ENCODE measurements at places on chromosomes 4 and X. TPM values are rescaled to one million over a fixed set of nuclear protein-coding genes. Genes with fewer than 3 reads are reported as not detected.

DNA sequence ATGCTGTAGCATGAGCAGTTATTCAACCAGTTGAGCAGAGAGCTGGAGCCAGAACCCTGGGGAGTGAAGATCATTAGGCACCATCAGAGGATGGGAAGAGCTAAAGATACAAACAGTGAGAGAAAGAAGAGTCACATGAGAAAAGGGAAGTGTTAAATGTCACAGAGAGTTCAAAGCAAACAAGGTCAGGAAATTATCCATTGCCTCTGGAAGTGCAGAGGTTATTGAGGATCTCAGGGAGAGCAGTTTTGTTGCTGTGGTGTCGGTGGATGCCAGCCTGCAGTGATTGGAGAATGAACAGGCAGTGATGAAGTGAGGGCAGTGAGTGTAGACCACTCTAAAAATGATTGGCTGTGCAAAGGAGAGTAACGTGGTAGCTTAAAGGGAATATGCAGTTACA, 17.7 kb downstream of the SPARCL1 start:
- no peaks in the 10 kb centered on the region for H3K36me3 ChIP-seq
- no peaks in the 10 kb centered on the region for H3K27me3 ChIP-seq
- no peak overlapping the region for H3K4me3 ChIP-seq
- DNase-seq = no peak

GRCh38 chr4:128061566-128062536, 739 bp downstream of the LARP1B start:
- DNase-seq = peak; percentile 58
- H3K27me3 ChIP-seq = no peaks in the 10 kb centered on the region
- peaks cover 17% of the 10 kb centered on the region for H3K4me1 ChIP-seq
- H3K36me3 ChIP-seq = no peaks in the 10 kb centered on the region
- peak overlapping the region; percentile 85 for H3K27ac ChIP-seq

- no peak overlapping the region for H3K4me3 ChIP-seq
- H3K27ac ChIP-seq = no peak overlapping the region
- H3K36me3 ChIP-seq = no peaks in the 10 kb centered on the region
- no peak for DNase-seq
- H3K27me3 ChIP-seq = no peaks in the 10 kb centered on the region
- H3K4me1 ChIP-seq = no peaks in the 10 kb centered on the region
These were observed 34.6 kb upstream of the MID1 start for GRCh38 chrX:10654960-10655359.

- H3K27ac ChIP-seq = no peak overlapping the region
- no peaks in the 10 kb centered on the region for H3K36me3 ChIP-seq
- H3K4me1 ChIP-seq = no peaks in the 10 kb centered on the region
- H3K27me3 ChIP-seq = no peaks in the 10 kb centered on the region
- DNase-seq = no peak
These were observed 81.8 kb upstream of the TRPC5 start for GRCh38 chrX:112164420-112164819.

- no peak for DNase-seq
- no peaks in the 10 kb centered on the region for H3K4me1 ChIP-seq
- no peaks in the 10 kb centered on the region for H3K27me3 ChIP-seq
- no peak overlapping the region for H3K4me3 ChIP-seq
- no peak overlapping the region for H3K27ac ChIP-seq
- H3K36me3 ChIP-seq = no peaks in the 10 kb centered on the region
These were observed 13.5 kb upstream of the CXCL6 start for GRCh38 chr4:73822812-73823504.

DNA sequence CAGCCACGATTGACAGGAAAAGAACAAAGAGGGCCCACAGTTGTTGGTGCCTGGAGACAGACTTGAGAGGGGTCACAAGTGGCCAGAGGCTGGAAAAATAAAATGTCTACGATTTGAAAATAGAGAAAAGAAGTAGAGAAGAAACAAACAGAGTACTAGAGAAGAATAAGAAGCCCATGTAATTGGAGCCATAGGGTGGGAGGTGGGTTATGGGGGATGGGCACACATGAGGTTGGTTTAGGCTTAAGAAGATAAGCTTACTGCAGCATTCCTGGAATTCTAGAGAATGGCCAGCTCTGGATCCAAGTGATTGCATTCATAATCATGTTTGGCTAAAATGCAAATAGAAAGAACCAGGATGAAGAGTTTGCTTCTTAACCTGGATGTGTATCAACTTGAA, 210.7 kb downstream of the MAML3 start:
- no peak overlapping the region for H3K27ac ChIP-seq
- H3K27me3 ChIP-seq = no peaks in the 10 kb centered on the region
- H3K4me1 ChIP-seq = no peaks in the 10 kb centered on the region
- no peaks in the 10 kb centered on the region for H3K36me3 ChIP-seq
- no peak for DNase-seq

DNA sequence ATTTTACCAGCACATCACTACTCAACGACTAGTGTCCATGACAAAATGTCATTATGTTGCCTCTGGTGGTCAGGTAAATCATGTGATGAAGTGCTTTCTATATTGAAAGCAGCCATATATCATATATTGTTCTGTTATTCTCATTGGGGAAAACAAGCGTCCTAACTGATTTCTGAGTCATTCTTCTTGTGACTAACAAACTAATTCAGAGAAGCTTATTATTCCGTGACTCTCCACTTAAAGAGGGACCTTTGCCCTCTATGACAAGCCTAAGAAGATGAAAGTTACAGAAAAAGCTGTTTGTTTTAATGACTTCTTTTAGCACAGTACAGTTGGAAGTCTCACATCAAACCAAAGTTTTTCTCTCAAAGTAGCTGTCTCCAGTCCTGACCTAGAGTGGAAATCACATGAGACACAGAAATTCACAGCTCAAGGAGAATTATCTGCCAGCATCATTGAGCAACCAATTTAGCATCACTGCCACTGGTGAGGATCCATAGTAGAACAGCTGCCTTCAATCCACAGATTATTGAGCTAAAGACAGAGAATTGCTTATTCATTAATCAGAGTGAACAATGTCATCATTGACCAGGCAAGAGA, 36.4 kb downstream of the ASB9 start:
- H3K27ac ChIP-seq = no peak overlapping the region
- H3K4me1 ChIP-seq = no peaks in the 10 kb centered on the region
- H3K27me3 ChIP-seq = no peaks in the 10 kb centered on the region

GRCh38 chr4:129384974-129385373, 289.0 kb downstream of the C4orf33 start:
- no peaks in the 10 kb centered on the region for H3K4me1 ChIP-seq
- no peaks in the 10 kb centered on the region for H3K27me3 ChIP-seq
- no peak overlapping the region for H3K4me3 ChIP-seq
- no peak for DNase-seq

- no peak overlapping the region for H3K4me3 ChIP-seq
- H3K27ac ChIP-seq = no peak overlapping the region
- DNase-seq = no peak
- H3K27me3 ChIP-seq = no peaks in the 10 kb centered on the region
- no peaks in the 10 kb centered on the region for H3K4me1 ChIP-seq
- H3K36me3 ChIP-seq = no peaks in the 10 kb centered on the region
These were observed 38.3 kb downstream of the SUPT20HL1 start for GRCh38 chrX:24398766-24399165.

DNA sequence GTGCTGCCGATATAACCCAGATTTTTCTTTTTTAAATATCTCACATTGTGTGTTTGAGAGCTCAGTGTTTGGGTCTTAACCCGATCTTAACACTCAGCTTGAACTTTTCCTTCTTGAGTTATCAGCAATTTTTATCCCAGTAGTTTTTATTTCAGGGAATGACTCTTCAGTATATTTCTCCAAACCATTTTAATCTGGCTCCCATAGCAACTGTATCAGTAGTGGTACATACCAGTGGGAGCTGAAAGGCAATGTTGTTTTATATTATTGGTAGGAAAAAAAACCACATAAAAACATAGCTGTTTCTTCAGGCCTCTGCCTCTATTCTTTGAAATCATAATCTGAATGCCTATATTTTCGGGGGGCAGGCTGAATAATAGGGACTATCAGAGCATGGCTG, 111.1 kb downstream of the SLC4A4 start:
- H3K4me1 ChIP-seq = no peaks in the 10 kb centered on the region
- H3K27ac ChIP-seq = no peak overlapping the region
- no peaks in the 10 kb centered on the region for H3K36me3 ChIP-seq
- H3K27me3 ChIP-seq = no peaks in the 10 kb centered on the region
- H3K4me3 ChIP-seq = no peak overlapping the region

DNA sequence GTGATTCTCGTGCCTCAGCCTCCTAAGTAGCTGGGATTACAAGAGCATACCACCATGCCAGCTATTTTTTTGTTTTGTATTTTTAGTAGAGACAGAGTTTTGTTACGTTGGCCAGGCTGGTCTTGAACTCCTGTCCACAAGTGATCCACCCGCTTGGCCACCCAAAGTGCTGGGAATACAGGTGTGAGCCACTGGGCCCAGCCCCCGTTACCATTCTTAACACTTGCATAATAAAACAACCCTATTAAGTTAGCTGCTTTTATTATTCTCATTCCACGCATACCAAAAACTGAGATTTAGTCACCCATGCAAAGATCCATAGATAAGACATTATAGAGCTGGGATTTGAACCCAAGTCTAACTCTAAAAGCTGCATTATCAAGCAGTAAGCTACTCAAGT, 6.0 kb upstream of the TEX13A start:
- H3K36me3 ChIP-seq = no peaks in the 10 kb centered on the region
- no peak for DNase-seq
- H3K27me3 ChIP-seq = no peaks in the 10 kb centered on the region
- no peak overlapping the region for H3K4me3 ChIP-seq
- no peak overlapping the region for H3K27ac ChIP-seq
- H3K4me1 ChIP-seq = no peaks in the 10 kb centered on the region

DNA sequence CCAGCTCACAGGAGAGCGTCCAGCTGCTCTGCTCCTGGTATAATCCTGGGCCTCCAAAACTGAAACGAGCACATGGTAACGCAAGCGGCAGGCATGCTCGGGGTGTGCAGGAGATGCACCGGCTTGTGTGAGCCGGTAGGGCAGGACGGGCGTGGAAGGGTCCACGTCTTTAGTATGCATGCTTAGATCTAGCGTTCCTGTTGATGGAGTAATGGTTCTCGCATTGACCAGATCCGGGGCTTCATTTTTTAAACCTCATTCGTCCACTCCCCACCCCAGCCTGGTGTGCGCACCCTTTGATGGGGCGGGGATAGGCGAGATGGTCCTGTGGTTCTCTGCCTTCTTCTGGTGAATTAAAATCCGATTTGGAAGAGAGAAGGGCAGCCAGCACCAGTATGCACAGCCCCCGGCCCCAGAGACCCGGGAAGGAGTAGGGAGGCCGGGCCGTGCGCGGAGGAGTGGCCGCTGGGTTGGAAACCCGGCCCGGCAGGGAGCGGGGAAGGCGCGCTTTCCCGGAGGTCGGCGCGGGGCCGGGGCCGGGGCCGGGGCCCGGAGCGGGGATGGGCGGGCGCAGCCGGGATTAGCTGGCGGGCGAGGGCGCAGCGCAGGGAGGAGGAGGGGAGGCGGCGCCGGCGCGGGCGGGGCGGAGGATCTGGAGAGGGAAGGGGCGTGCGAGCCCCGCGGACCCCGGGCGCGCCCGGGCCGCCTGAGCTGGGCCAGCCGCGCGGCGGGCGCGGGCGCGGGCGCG, 39.9 kb downstream of the FAM149A start:
- H3K27ac ChIP-seq = no peak overlapping the region
- DNase-seq = no peak
- no peaks in the 10 kb centered on the region for H3K36me3 ChIP-seq
- peaks cover 25% of the 10 kb centered on the region for H3K27me3 ChIP-seq

DNA sequence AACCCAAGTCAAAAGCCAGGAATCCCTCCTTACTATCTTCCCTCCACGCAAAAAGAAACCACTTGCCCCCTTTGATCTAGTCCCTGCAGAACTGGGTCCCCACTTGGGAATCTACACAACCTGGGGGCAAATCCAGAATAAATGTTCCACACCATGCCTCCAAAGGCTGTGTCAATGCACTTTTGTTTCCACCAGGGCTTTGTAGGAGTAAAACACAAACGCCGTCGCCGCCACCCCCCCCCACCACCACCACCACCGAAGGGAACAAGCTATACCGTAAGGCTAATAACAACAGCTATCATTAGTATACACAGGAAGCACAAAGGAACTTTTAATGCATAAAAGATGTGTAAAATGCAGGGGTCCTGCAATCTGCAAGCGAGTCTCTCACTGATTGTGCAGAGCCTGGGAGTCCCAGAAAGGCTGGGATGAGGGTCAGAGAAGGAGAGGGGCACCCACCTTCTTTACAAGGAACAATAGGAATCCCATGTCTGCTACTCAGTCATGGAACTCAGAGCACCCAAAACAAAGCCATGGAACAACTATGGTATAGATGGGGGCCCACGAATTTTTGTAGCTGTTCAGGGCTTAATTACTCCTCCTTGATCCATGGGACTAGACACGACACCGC, 13.2 kb downstream of the BCOR start:
- H3K27me3 ChIP-seq = no peaks in the 10 kb centered on the region
- H3K36me3 ChIP-seq = no peaks in the 10 kb centered on the region
- no peak overlapping the region for H3K4me3 ChIP-seq
- no peak for DNase-seq
- peaks cover 75% of the 10 kb centered on the region for H3K4me1 ChIP-seq

DNA sequence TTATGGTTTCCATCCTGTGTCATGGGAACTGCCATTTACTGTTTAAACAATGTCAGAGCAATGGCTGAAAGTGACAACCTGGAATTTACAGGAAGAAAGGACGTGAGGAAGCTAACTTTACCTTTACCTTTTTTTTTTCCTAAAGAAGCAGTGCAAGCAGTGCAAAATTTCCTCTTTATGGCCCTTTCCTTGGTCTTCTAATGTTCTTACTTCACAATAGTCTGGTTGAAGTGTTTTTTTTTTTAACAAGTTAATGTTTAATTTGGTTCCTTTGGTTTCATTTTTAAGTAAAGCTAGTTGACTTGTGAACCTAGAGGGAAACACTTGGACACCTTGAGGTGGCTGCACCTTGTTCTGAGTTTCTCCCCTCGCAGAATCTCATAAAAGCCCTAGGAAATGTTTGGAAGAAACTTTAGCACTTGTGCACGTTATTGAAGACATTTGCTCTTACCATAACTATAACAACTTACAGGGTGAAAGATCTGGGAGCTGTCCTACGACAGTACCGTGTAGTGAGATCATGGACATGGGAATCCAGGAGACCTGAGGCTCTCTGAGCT, 1.8 kb downstream of the SGMS2 start:
- H3K4me1 ChIP-seq = no peaks in the 10 kb centered on the region
- no peak overlapping the region for H3K4me3 ChIP-seq
- H3K27ac ChIP-seq = no peak overlapping the region

GRCh38 chr4:28378109-28378830, 1517.6 kb downstream of the STIM2 start:
- no peaks in the 10 kb centered on the region for H3K27me3 ChIP-seq
- no peaks in the 10 kb centered on the region for H3K4me1 ChIP-seq
- H3K4me3 ChIP-seq = no peak overlapping the region
- H3K36me3 ChIP-seq = no peaks in the 10 kb centered on the region
- no peak for DNase-seq

GRCh38 chr4:89161841-89162240, 50.5 kb downstream of the TIGD2 start:
- no peaks in the 10 kb centered on the region for H3K36me3 ChIP-seq
- no peak overlapping the region for H3K27ac ChIP-seq
- H3K27me3 ChIP-seq = no peaks in the 10 kb centered on the region
- no peaks in the 10 kb centered on the region for H3K4me1 ChIP-seq

TRAPPC11 gene
- polyA plus RNA-seq = 22.7 TPM

FHIP1A gene
- polyA plus RNA-seq = not detected

CSN1S1 gene
- polyA plus RNA-seq = not detected

BOD1L1 gene
- polyA plus RNA-seq = 6.7 TPM

S100P gene
- 3.9 TPM for polyA plus RNA-seq

HADH gene
- 41.8 TPM for polyA plus RNA-seq

MAGEA2B gene
- not detected for polyA plus RNA-seq

TSPAN5 gene
- 40.4 TPM for polyA plus RNA-seq

ARHGEF38 gene
- not detected for polyA plus RNA-seq

UCP1 gene
- polyA plus RNA-seq = not detected

UBA1 gene
- 149 TPM for polyA plus RNA-seq

TIMP1 gene
- polyA plus RNA-seq = 320 TPM

DDX60 gene
- polyA plus RNA-seq = 25.7 TPM

PPARGC1A gene
- polyA plus RNA-seq = not detected
